ENCODE measurements at places on chromosomes 6 and 20. TPM values are rescaled to one million over a fixed set of nuclear protein-coding genes. Genes with fewer than 3 reads are reported as not detected.

The NCOA7 gene
- 24.9 TPM for total RNA-seq

The OARD1 gene
- total RNA-seq, result 25.0 TPM

The CTAGE9 gene
- total RNA-seq, result not detected

The KIF6 gene
- total RNA-seq, result 0.08 TPM

The ANKEF1 gene
- 9.2 TPM for total RNA-seq

The TMEM200A gene
- 20.4 TPM for total RNA-seq

The RBPJL gene
- total RNA-seq, result not detected

The SUMO4 gene
- total RNA-seq, result 1.5 TPM

The PRSS16 gene
- total RNA-seq, result 21.8 TPM

The FAM217A gene
- total RNA-seq, result not detected

The APCDD1L gene
- total RNA-seq, result 1.0 TPM

The TCEA2 gene
- 11.8 TPM for total RNA-seq

The DPPA5 gene
- total RNA-seq, result not detected

The CALHM6 gene
- total RNA-seq, result 6.2 TPM

The FOXF2 gene
- total RNA-seq, result 8.4 TPM

The NRN1 gene
- total RNA-seq, result 1.6 TPM

The POPDC3 gene
- not detected for total RNA-seq

The CD83 gene
- total RNA-seq, result 2.8 TPM

The KCNK16 gene
- not detected for total RNA-seq

The FNDC11 gene
- total RNA-seq, result 0.69 TPM

The NFKBIL1 gene
- total RNA-seq, result 16.1 TPM

The MCCD1 gene
- not detected for total RNA-seq

The ABHD16B gene
- not detected for total RNA-seq

The EYA4 gene
- total RNA-seq, result not detected

The B3GAT2 gene
- not detected for total RNA-seq

The SCGN gene
- total RNA-seq, result 4.6 TPM

The TPD52L2 gene
- total RNA-seq, result 54.0 TPM

The PPP2R5D gene
- total RNA-seq, result 38.5 TPM

The HRH3 gene
- not detected for total RNA-seq

The DOK5 gene
- total RNA-seq, result 0.80 TPM

The SMIM8 gene
- 8.9 TPM for total RNA-seq

The WFDC10B gene
- not detected for total RNA-seq

The SPATA25 gene
- 1.5 TPM for total RNA-seq
